ENCODE measurements at places on chromosomes 6 and 20. TPM values are rescaled to one million over a fixed set of nuclear protein-coding genes. Genes with fewer than 3 reads are reported as not detected.

The MOXD1 gene
- polyA plus RNA-seq, result 14.7 TPM

The FOXQ1 gene
- not detected for polyA plus RNA-seq

The SLC22A1 gene
- 1.4 TPM for polyA plus RNA-seq

The GTSF1L gene
- polyA plus RNA-seq, result not detected

The ECI2 gene
- 30.9 TPM for polyA plus RNA-seq

The SOX18 gene
- 0.12 TPM for polyA plus RNA-seq

The ANGPT4 gene
- not detected for polyA plus RNA-seq

The GPR6 gene
- 7.3 TPM for polyA plus RNA-seq

The FNDC11 gene
- polyA plus RNA-seq, result 5.2 TPM

The DEFB113 gene
- polyA plus RNA-seq, result not detected

The BANF2 gene
- polyA plus RNA-seq, result not detected

The FAM209B gene
- polyA plus RNA-seq, result not detected

The HMGCLL1 gene
- polyA plus RNA-seq, result 54.2 TPM

The MYCT1 gene
- not detected for polyA plus RNA-seq

The CALHM4 gene
- 0.66 TPM for polyA plus RNA-seq

The EPPIN gene
- polyA plus RNA-seq, result not detected

The TXLNB gene
- polyA plus RNA-seq, result not detected

The KDM1B gene
- 19.6 TPM for polyA plus RNA-seq

The SNPH gene
- 29.4 TPM for polyA plus RNA-seq

The CLVS2 gene
- 12.9 TPM for polyA plus RNA-seq

The PHACTR3 gene
- polyA plus RNA-seq, result 1.3 TPM

The RAET1L gene
- not detected for polyA plus RNA-seq

The ANKRD66 gene
- polyA plus RNA-seq, result not detected

The SYCP2L gene
- 9.4 TPM for polyA plus RNA-seq

The CNKSR3 gene
- polyA plus RNA-seq, result 1.5 TPM

The C6orf52 gene
- 5.7 TPM for polyA plus RNA-seq

The SLC17A2 gene
- not detected for polyA plus RNA-seq

The MOG gene
- not detected for polyA plus RNA-seq

The OPRL1 gene
- 18.4 TPM for polyA plus RNA-seq

The DNMT3B gene
- 9.0 TPM for polyA plus RNA-seq

The MAD2L1BP gene
- polyA plus RNA-seq, result 43.2 TPM
